SJSA1 (cell line): ENCODE measurements at places on chromosomes 6 and 20. TPM values are rescaled to one million over a fixed set of nuclear protein-coding genes. Genes with fewer than 3 reads are reported as not detected.

Gene GLP1R
- not detected in 2 replicates for total RNA-seq

Gene ACTL10
- total RNA-seq, result not detected in 2 replicates

Gene SAMD3
- 0.29 TPM in 1 of 2 replicates, not detected in the other for total RNA-seq

- no peak overlapping the region for H3K4me3 ChIP-seq
- H3K27ac ChIP-seq, result no peak overlapping the region
- H3K4me1 ChIP-seq, result no peaks in the 10 kb centered on the region
- no peak for DNase-seq
- no peaks in the 10 kb centered on the region for H3K27me3 ChIP-seq
These were observed 11.3 kb downstream of the MOCS3 start for GRCh38 chr20:50969912-50970311.

- H3K27ac ChIP-seq, result no peak overlapping the region
- H3K4me1 ChIP-seq, result peaks cover 8% of the 10 kb centered on the region
- no peaks in the 10 kb centered on the region for H3K36me3 ChIP-seq
These were observed 249.5 kb upstream of the KCNG1 start for GRCh38 chr20:51272401-51272800.

DNA sequence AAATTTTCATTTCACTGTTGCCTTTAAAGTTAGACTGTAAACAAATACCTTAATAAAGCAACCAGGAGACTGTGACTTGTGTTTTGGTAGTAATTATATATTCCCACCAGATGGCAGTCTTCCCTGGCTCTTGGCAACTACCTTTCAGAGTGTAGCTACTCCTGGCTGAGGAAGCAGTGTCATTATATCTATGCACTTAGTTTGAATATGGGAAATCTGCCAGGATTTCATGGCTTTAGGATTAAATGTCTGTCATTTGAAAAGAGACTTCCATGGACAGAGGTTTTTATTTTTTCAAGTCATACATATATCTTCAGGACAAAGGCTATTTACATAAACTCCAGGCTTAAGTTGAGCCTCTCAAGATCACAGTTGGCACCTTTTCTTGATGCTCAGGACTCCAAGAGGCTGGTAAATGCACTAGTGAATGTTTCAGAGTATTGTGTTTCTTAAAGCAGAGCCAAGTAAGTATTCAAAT lies 160.1 kb downstream of the C6orf58 start:
- no peaks in the 10 kb centered on the region for H3K4me1 ChIP-seq
- H3K4me3 ChIP-seq, result no peak overlapping the region
- peak; percentile 46 for DNase-seq
- no peak overlapping the region for H3K27ac ChIP-seq

GRCh38 chr20:42067174-42067573 lies 449.0 kb upstream of the CHD6 start:
- no peaks in the 10 kb centered on the region for H3K4me1 ChIP-seq
- no peaks in the 10 kb centered on the region for H3K27me3 ChIP-seq

- H3K27ac ChIP-seq, result no peak overlapping the region
- H3K4me1 ChIP-seq, result peaks cover 55% of the 10 kb centered on the region
- no peak overlapping the region for H3K4me3 ChIP-seq
- H3K36me3 ChIP-seq, result no peaks in the 10 kb centered on the region
- H3K27me3 ChIP-seq, result no peaks in the 10 kb centered on the region
- no peak for DNase-seq
These were observed 157.0 kb downstream of the SOX4 start for GRCh38 chr6:21750575-21750974.

GRCh38 chr6:45917439-45917838 lies 98.2 kb downstream of the CLIC5 start:
- no peaks in the 10 kb centered on the region for H3K36me3 ChIP-seq
- H3K4me1 ChIP-seq, result peaks cover 11% of the 10 kb centered on the region
- DNase-seq, result no peak
- H3K4me3 ChIP-seq, result no peak overlapping the region

- DNase-seq, result no peak
- H3K36me3 ChIP-seq, result no peaks in the 10 kb centered on the region
- H3K27ac ChIP-seq, result no peak overlapping the region
- no peaks in the 10 kb centered on the region for H3K27me3 ChIP-seq
These were observed 20.0 kb downstream of the NOL4L start for GRCh38 chr20:32564921-32565734.

DNA sequence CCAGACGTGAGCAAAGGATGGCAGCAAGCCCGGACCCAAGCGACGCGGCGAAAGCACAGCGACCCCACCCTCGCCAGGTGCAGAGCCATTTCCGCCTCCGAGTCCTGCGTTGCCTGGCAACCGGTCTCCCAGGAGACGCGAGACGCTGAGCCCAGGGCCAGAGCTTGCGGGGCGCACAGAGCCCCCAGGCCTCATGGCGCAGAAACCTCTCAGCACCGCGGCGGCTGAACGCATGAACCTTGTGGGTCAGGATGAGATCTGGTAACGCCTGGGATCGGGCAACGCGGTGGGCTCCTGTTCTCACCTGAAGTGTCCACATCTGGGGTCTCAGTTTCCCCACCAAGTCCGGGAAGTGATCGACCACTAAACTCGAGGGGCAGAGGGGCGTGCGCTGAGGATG lies 77.7 kb downstream of the ANKRD60 start:
- H3K27ac ChIP-seq, result no peak overlapping the region
- no peaks in the 10 kb centered on the region for H3K27me3 ChIP-seq
- H3K36me3 ChIP-seq, result no peaks in the 10 kb centered on the region
- DNase-seq, result no peak
- H3K4me1 ChIP-seq, result no peaks in the 10 kb centered on the region

DNA sequence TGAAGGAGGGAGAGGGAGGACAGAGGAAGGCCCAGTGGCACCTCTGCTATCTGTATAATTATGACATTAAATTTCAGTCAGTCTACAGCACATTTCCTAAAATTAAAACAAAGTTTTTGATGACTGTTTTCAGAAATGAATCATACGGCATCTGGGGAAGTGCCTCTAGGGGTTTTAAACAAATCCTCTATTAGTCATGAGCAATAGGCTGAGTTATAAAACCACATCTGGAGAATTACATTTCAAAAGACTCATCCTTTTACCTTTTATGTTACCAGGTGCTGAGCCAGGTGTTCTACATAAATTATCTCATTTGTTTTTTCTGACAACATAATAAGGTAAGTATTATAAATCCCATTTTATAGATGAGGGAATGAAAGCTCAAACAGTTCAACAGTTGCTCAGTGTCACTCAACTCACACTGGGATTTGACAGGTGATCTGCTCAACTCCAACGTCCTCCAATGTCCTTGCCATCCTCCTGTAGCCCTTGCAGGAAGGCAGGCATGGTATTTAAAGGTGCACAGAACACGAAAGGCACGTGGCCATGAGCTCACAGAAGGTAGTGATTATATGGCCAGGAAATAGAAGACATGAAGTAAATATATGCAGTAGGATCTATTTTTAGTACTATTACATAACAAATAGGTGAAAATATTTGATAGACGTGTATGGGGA lies 184.2 kb upstream of the MAN1A1 start:
- H3K27me3 ChIP-seq, result no peaks in the 10 kb centered on the region
- no peak overlapping the region for H3K4me3 ChIP-seq
- H3K36me3 ChIP-seq, result no peaks in the 10 kb centered on the region
- DNase-seq, result no peak
- H3K27ac ChIP-seq, result no peak overlapping the region

GRCh38 chr6:98832284-98833056 lies 1.9 kb upstream of the POU3F2 start:
- peaks cover 90% of the 10 kb centered on the region for H3K27me3 ChIP-seq
- peak; percentile 23 for DNase-seq
- H3K4me3 ChIP-seq, result no peak overlapping the region
- H3K27ac ChIP-seq, result no peak overlapping the region
- no peaks in the 10 kb centered on the region for H3K36me3 ChIP-seq

DNA sequence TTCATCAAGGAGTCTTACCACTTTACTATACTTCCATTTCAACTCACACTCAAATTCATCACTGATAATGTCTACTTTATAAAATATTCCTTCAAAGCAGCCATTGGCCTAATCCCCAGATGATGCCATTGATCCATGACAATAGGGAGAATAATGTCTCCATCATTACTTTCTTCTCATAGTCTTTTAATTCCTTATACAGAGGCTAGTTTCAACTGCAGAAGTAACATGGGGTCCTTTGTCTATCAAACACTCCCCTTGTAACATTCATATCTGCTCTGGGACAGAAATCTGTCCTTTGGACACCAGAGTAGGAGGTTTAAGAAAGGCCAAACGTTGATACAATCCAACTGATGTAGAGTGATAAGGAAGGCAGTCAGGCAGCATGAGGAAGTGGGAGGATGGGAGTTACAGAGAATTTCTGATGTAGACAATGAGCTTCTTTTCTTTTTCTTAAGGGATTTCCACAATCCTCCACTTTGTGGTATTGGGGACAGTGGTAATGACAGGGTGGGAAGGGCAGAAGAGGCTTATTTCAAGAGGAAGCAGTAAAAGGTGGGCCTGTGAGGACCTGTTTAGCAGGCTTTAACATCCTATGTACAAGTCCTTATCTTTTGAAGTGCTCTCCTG lies 18.9 kb upstream of the HLA-DOA start:
- H3K27me3 ChIP-seq, result peaks cover 22% of the 10 kb centered on the region; the same call in 1 of the 2 replicates
- H3K4me3 ChIP-seq, result no peak overlapping the region
- no peak for DNase-seq

DNA sequence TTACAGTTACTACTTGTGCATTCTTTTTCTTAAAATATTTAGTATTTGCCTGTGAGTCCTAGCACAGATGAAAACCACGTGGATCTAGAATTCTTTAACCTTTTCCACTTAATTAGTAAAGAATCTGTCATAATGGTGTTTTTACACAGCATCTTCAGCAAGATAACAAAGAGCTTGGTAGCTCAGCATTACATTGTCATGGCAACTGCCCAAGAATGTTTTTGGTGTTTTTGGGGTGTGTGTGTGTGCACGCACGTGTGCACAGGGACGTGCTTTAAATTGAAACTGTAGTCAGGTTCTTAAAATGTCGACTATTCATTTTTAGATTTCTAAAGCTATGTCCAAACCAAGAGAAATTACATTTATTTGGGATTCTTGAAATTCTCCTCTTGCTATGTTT lies 108.0 kb downstream of the FIG4 start:
- no peak overlapping the region for H3K4me3 ChIP-seq
- DNase-seq, result no peak
- peaks cover 21% of the 10 kb centered on the region for H3K4me1 ChIP-seq
- no peaks in the 10 kb centered on the region for H3K36me3 ChIP-seq
- H3K27me3 ChIP-seq, result no peaks in the 10 kb centered on the region

- H3K36me3 ChIP-seq, result peaks cover 34% of the 10 kb centered on the region
- no peak overlapping the region for H3K27ac ChIP-seq
- no peak overlapping the region for H3K4me3 ChIP-seq
These were observed 7.5 kb downstream of the ELMO2 start for GRCh38 chr20:46398963-46399362.
